ENCODE measurements at places on chromosomes 12 and 14.
A peak's percentile ranks its signal among the peaks of the same experiment; 100 is the strongest.

DNA sequence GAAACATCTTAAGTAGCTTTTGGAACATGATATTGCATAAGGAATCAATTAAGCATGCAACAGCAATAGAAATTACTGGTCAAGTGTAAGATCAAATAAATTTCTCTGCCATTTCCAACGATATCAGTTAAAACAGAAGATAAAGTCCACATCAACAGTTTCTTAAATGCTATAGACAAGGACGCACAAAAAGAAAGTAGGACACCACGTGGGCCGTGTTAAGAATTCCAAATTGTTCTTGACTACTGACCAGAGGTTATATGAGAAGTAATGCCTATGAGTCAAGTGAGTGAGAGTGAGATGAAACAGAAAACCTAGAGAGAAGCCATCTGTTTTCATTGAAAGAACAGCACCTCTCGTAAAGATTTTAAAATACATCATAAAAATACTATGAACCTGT lies 318.2 kb downstream of the TMEM117 start:
- no peak for DNase-seq

- no peak for DNase-seq
Measured at GRCh38 chr14:76123426-76124225, 28.1 kb upstream of the GPATCH2L start.

DNA sequence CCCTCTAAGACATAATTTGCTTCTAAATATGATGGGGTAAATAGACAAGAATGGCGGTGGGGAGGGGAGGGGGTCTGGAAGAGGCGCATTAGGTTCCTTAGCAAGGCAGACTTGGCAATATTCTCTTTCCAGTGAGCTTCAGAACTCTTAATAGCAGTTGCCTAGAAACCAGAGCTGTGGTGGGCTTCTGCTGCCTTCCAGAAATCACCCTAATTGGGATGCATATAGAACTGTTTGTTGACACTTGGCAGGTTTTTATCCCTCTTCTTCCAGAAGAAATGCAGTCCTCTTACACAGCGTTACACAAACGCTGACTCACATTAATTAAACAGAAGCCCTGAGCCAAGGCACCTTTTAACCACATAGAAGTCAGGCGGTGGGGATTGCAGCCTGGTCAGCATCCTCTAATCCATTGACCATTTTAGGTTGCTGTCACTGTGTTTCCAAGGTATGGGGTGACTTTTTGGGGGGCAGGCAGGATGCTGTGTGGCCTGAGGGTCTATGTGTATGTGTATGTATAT lies 114.1 kb downstream of the CCDC60 start:
- no peak for DNase-seq

GRCh38 chr14:74511966-74512830 lies 18.6 kb downstream of the ISCA2 start:
- DNase-seq, result no peak

DNA sequence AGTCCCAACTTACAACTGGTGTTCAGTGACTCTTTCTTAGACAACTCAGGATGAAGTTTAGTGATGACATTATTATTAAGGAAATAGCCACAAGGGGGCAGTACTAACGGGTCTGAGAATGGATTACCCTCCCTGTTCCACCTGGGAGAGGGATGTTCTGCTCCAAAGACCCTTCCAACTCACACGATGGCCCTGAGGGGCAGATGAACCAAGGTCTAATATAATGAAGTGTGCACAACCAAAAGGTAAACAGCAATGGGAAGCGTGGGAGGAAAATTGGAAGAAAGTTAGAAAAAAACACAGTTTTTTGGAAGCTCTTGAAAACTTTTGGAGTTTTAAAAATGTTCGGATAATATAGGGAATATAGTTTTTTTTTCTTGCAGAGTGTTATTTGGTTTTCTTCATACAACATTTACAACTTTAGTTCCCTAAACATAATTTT lies 24.0 kb downstream of the FGF6 start:
- peak; percentile 35 for DNase-seq

DNA sequence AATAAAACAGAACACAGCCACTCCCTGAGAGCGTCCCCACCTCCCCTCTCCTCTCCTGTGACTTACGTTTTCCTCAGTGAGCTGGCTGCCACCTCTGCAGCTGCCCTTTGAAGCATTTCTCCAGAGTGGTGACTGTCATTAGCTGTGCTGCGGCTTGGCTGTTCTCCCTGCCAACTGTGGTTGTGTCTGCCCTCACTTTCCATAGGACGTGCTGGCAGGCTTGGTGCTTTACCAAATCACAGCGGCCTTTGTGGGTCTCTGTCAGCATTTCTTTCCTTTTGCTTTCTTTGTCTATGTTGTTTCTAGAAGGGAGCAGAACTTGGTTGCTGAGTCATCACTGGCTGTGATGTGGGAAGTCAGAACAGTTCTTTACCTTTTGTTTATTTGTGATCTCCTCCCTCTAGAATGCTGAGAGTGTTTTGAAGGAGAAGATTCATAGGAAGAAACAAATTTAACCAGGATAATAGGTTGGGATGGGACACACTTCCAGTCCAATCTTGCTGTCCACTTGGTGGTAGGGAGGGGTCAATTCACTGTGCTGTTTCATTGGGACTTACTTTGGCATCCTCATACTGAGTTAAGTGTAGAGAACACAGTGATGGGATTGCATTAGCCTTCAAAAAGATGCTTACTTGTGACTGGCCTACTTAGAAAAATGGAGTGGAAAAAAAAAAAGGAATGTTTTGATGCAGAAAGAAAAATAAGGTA lies 88.2 kb downstream of the TMX1 start:
- DNase-seq, result no peak
